Uterine smooth muscle cell (primary cell): ENCODE measurements at places on chromosomes 7 and 10. TPM values are rescaled to one million over a fixed set of nuclear protein-coding genes. Genes with fewer than 3 reads are reported as not detected.

Gene PLEKHS1
- not detected in 2 replicates for total RNA-seq

Gene FEZF1
- total RNA-seq = not detected in 2 replicates

Gene ELFN1
- 0.77 and 1.2 TPM in 2 replicates for total RNA-seq

Gene SEMA3C
- total RNA-seq = 233 and 345 TPM in 2 replicates

Gene ZNF804B
- total RNA-seq = not detected in 2 replicates

Gene SFTPA1
- under 0.01 TPM in 1 of 2 replicates, not detected in the other for total RNA-seq

Gene CEP41
- total RNA-seq = 10.2 and 17.2 TPM in 2 replicates

Gene SLC29A3
- total RNA-seq = 0.62 and 0.66 TPM in 2 replicates

Gene WDFY4
- not detected in 2 replicates for total RNA-seq

Gene CALCR
- total RNA-seq = not detected in 2 replicates

Gene AKR1B15
- not detected in 2 replicates for total RNA-seq

Gene LFNG
- total RNA-seq = 4.4 and 6.1 TPM in 2 replicates

Gene SLC26A4
- total RNA-seq = 0.44 and 0.50 TPM in 2 replicates
